ENCODE measurements at places on chromosomes 3 and 15.

GRCh38 chr3:126514161-126514560 is 3.4 kb downstream of the UROC1 start:
- DNase-seq, result no peak

DNA sequence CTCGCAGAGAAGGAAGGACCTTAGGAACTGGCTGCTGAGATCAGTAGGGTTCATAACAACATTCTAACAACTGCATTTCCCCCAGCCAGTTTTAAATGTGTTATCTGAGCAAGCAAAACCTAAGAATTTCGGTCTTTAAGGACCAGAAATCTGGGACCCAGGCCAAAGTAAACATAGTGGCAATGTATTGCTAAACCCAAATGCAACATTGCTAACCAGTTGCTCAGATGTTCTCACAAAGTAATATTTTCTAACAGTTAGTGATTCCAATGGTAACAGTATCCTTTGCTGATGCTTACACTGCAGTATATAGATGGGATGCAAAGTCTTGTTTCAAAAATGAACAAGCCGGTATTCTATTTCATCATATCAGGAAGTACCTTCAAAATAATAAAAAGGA is 254.3 kb downstream of the RYR3 start:
- DNase-seq, result no peak

- DNase-seq, result no peak
Measured at GRCh38 chr3:161067335-161067734, 37.8 kb downstream of the B3GALNT1 start.

GRCh38 chr3:138684396-138684795 is 75.8 kb downstream of the FAIM start:
- DNase-seq, result no peak

GRCh38 chr3:51279448-51279847 is 105.6 kb upstream of the MANF start:
- DNase-seq, result no peak

DNA sequence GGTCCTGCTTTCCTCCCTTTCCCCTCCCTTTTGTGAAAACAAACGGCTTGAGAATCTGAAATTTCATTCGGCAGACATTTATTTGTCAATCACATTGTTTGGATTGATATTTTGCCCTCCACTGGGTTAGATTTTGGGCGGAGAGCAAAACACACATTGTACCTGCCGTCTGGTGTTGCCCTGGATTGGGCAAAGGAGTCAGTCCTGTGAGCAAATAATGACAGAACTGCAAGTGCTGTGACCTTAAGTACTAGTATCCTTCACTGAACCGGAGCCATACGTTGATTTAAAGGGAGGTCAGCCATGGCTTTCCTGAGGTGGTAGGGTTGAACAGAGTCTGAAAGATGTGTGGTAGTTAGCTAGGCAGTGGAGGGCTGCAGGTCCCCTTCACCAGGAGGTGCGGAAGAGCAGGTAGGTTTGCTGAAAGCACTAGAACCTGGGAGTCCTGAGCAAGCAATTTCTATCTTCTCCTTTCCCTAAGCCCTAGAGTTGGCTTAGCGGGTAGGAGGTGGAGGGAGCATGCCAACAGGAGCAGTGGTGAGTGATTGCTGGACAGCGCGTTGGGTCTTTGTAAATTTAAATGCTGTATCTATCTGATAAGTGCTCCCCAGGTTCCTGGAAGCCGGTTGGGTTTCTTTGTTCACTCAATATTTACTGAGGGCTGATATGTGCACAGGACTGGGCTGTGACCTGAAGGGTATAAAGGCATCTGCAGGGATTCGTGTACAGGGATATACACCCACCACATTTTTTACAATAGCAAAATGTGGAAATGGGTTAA is 2.0 kb downstream of the PDIA5 start:
- no peak for DNase-seq

GRCh38 chr3:20561166-20561565 is 375.2 kb upstream of the SGO1 start:
- DNase-seq, result no peak

GRCh38 chr15:89679212-89679611 is at the start of gene PLIN1:
Gene PLIN1 (minus strand): TSS chr15:89679367. CDS start chr15:89677489, 1,878 bp downstream.
- DNase-seq, result no peak

DNA sequence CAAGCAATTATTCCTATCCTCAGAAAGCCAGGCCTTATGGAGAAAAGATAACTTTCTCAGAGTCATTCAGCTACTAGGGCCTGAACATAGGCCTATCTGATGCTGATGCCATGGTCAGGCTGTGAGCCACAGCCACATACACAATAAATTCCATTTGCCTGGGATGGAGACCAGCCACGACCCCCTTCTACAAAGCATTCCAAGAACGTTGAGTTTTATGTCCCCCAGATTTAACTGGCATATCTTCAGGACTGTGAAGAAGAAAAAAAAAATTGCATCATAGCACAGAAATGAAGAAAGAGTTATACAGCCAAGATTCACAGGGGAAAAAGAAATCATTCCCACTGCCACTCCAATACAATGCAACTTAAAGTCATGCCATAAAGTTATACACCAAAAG is 100.0 kb downstream of the THBS1 start:
- no peak for DNase-seq

DNA sequence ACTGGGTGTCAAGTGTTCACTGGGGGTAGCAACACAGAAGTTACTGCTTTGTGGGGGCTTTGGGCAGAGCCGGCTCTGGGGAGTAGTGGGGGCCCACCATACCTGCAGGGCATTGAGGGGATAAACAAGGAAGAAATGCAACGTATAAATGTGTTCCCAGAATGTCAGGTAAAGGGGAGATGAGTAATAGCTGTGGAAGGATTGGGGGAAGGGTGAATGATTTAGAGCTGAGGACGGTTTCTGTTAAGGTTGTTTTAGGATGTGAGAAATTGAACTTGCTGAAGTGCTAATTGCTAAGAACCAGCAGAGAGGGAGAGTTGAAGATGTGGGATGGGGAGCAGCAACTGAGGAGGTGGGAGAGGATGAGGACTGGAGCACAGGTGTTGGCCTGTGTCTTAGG is 10.7 kb downstream of the SCG5 start:
- no peak for DNase-seq

DNA sequence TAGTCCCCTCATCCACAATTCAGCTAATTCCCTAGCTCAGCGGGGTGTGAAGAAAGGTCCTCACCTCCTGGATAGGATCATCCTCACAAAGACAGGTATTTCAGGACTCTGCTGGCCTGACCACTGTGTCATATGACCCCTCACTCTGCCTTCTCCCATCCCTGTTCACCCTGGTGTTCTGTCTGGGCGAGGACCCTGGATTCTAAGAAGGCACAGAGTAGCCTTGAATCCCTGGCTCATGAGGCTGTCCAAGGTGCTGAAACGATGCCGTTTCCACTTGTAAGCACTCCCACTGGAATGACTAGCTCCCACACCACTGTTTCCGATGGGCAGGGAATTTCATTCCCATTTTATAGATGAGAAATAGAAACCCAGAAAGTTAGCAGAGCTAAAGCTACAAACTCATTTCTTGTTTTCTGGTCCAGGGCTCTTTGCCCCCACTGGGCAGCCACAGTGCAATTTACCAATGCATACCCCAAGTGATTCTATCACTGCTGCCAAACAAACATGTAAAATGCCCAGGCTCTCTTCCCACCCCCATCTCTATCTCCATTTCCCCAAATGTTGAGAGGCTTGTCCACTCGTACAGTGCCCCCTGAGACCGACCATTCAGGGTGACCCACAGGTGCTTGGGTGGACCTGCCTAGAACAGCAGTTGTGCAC is 83.2 kb downstream of the RAB11A start:
- DNase-seq, result peak; percentile 48

- no peak for DNase-seq
Measured at GRCh38 chr3:15345066-15345607, 12.8 kb upstream of the SH3BP5 start.

DNA sequence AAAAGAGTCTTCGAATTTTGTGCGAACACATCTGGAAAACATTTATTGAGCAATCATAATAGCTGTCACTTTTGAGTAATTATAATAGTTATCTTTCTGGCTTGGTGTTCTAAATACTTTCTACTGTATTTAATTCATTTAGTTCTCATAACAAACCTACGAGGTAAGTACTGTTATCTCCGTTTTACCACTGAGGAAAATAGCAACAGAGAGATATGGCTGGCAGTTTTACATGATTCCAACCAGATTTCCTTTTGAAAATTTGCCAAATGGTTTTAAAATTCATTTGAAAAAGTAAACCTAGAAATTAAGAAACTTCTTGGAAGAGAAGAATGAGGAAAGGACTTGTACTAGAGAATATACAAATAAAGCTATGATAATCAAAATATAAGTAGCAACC is 37.3 kb upstream of the MGA start:
- no peak for DNase-seq

DNA sequence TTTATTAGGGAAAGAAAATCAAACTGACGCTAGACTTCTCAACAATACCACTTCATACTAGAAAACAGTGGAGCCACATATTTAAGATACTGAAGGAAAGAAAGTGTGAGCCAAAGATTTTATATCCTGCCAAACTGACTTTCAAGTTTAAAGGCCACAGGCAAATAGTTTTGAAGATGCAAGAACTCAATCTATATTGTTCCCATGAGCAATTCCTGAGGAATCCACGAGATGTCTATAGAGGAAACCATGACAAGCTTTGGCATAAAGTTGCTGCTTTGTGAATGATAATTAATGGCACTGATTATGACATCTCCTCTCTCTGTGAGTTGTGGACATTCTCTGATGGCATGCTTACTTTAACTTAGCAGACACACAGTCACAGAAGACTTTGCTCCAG is 276.1 kb upstream of the GOLGA6L4 start:
- DNase-seq, result no peak
